ENCODE measurements at places on chromosomes 5 and 9.

DNA sequence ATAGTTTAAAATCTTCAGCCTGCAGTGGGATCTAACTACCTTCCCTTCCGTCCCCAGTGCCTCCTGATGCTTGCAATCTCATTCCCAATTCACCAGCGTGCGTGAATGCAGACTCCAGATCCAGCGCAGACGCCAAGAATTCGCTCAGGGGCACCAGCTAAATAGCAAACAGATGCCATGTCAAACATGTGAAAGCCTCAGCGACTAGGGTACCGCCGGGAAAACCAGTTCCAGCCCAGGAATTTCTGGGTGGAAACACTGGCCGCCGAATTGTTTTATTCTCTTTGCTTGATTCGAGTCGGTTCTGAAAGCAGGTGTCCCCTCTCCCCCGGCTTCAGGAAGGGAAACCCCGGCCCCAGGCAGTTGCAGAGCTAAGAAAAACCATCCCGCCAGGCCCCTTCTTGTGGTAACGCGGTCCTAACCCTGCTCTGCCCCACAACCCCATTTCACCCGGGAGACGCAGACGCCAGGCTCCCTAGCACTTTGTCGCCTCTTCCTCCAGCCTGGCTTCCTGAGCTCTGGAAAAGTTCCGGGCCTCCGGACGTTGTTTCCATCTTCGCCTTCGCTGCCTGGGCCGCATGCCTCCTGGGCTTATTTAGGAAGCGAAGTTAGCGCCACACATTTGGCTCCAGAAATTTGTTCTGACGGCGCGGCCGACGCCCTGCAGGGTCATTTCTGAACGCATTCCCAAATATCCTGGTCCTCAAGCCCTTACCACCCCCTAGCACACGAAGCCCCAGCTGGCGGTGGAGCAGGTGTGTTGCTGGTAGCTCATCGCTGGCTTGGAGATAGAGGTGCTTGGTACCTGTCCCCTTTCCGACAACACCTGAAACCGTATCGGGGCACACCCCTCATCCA lies 665 bp upstream of the LVRN start:
- peak; percentile 59 for DNase-seq

DNA sequence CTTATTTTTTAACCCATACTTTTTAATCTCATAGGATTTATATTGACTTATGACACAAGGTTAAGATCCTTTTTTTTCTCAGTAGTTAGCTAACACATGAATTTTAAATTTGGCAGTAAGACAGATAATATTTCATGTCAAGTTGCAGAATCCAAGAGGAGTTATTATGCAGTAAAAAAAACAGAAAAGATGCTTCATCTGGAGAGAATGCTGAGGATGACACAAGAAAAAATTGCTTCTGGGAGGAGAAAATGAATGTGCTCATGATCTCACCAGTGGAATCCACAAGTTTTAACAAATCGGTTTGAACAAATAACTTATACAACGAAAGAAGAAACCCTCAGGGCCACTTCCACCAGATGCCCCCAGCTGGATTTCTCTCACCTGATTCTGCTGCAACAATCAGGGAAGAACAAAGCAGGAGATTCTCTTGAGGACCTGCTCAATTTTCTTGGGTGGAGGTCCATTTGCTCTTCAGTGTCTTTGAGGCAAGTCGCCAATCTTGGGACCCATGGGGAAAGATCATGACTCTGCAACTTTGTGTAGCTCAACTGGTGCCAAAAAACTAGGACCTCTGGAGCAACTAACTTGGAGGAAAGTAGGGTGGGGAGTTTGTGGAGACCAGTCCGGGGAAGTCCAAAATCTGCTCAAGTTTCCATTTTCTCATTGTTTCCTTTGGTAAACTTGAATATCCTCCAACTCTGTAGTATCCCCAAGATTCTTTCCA lies 50.5 kb upstream of the TNFSF15 start:
- DNase-seq, result no peak

- no peak for DNase-seq
Observed at GRCh38 chr5:77957516-77957915, 181.4 kb upstream of the TBCA start.

DNA sequence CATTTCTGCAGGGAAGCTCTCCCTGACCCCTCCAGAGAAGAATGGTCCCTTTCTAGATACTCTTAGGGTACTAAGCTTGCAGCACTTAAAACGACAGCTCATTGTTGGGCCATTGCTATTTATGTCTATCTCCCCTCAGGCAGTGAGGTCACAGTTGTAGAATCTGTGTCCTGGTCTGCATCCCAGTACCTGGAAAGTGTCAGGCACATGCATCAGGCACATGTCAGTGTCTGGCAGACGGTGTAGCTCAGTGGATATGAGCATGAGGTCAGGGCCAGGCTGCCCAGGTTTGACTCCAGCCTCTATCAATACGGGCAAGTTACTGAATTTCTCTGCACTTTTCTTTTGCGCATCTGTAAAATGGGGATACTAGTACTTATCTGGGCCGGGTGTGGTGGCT lies 22.2 kb upstream of the EEIG1 start:
- no peak for DNase-seq

- DNase-seq, result no peak
Observed at GRCh38 chr9:125649315-125649714, 57.7 kb downstream of the MAPKAP1 start.

GRCh38 chr5:39547553-39548154 lies 122.9 kb upstream of the DAB2 start:
- DNase-seq, result peak; percentile 76

GRCh38 chr9:101311758-101312420 lies 72.9 kb downstream of the BAAT start:
- no peak for DNase-seq

DNA sequence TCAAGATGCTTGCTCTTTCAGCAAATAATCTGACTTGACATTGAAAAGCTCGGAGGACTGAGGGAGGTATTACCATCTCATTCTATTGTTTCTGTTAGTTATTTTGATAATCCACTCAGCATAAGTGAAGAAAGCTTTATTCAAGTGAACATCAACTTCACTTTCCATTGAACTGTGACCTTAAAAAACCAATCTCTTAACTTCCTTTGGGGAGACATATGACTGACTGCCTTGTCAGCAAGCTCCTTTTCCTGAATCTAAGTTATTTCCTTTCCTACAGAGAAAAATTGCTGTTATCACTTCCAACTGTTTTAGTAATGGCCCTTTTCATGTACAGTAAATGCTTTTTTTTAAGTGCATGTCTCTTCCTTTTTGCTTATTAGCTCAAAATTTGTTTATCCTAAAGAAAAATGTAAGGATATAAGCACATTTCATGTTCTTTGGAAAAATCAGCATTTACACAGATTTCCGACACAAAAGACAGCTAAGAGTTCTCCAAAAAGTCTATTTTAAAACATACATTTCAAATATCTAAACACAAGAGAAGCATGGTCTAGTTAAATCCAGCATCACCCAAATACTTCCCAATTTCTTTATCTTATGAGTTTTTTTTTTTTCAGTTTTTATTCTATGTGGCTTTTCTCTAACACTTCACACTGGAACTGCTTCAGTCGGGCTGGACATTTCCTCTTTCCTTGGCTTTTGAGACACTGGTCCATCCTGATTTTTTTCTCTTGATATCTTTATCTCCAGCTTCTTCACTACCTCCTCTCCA lies 117.9 kb upstream of the DAB2 start:
- no peak for DNase-seq

DNA sequence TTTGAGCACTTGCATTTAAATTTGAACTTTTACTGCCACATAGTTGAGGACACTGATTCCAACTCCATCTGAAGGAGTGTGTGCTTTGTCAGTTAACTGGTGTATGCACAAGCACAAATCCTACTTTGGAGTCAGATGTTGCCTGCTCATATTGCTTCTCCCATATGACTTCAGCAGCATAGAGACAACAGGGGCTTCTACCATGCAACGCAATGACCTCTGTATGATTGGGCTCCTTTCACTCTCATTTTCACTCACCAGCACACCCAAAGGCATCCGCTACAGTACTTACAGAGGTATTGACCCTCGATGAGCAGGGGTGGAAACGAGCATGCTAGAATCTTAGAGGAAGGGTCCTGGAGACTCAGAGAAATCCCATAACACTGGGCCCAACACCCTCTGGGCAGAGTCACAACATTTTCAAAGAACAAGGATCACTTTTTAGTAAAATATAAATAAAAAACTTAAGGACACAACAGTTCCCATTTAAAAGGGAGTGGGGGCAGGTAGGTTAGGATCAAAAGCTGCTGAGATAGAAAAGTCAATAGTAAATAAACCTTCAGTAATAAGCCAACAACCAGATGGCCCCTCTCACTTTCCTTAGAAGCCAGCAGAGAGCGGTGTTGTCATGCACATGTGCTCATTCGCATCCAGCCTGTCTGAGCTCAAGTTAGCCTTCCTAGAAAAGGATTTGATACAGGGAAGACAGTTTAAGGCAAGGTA lies 203.8 kb downstream of the SNCAIP start:
- DNase-seq, result peak; percentile 57

- no peak for DNase-seq
Observed at GRCh38 chr9:112493393-112494137, 6.9 kb downstream of the KIAA1958 start.

DNA sequence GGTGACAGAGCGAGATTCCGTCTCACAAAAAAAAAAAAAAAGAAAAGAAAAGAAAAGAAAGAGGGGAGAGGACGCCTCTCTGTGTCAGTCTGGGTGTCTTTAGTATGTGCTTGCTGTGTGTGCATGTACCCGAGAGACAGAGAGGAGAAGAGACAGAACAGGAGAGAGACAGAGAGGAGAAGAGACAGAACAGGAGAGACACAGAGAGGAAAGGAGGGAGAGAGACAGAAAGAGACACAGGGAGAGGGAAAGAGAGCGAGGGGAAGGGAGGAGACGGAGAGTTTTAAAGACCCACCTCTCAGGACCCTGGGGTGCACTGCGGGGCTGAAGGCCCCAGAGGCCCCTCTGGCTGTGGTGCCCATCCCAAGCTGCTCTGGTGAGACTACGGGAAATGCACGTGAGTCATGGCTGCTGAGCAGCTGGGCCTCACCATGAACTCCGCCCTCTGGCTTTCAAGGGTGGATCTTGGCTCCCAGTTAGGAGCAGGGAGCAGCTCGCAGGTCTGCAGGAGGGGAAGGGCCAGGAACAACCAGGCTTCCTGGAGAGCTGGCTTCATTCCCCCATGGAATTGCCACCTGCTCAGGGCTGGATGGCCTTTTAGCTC lies 7.9 kb downstream of the SLC6A3 start:
- peak; percentile 28 for DNase-seq

- no peak for DNase-seq
Observed at GRCh38 chr9:115988701-115989100, 164.9 kb upstream of the PAPPA start.

DNA sequence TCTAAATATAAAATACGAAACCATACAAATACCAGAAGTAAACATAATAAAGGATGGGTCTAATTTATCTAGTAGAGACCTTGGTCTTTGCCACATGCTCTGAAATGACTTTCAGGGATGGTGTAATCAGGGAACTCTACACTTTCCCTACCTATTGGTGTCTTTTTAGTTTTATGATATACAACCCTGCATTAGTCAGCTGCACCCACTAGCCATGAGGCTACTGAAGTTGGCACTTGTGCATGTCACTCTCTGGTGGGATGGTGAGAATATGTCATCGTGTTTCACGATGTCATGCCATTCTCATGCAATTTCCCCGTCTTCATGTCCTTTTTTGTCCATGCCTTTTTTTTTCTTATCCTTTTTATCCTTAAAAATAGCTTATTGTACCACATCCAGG lies 234.9 kb upstream of the ACTBL2 start:
- DNase-seq, result no peak

DNA sequence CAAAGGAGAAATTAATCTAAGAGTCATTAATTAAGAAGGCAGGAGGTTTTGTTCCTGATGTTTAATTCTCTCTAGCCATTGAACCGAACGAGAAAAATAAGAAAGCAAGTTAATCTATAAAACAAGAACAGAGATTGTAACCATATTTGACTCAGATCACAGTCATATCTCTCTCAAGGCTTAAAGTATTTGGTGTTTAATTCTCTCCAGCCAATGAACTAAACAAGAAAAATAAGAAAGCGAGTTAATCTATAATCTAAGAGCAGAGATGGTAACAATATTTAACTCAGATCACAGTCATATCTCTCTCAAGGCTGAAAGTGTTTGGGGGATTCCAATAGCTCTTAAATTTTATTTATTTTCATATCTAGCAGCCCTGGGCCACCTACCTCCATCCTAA lies 74.4 kb upstream of the SHISAL2B start:
- DNase-seq, result no peak

DNA sequence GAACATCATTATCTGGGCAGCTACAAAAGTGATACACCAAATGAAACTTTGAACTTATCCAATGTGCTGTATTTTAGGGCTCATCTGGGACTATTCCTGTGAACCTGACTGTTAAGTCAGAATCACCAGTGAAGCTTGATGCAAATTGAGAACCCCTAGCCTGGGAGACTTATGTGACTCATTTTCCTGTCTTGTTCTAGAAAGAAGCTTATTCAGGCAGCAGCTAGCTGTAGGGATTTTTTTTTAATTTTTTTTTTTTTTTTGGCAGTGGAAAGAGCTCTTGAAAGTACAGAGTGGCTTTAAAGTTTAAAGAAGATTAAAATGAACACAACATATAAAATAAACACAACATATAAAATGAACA lies 81.1 kb upstream of the TNFAIP8 start:
- no peak for DNase-seq

GRCh38 chr9:2126331-2126803 lies 111.2 kb downstream of the SMARCA2 start:
- peak; percentile 61 for DNase-seq

DNA sequence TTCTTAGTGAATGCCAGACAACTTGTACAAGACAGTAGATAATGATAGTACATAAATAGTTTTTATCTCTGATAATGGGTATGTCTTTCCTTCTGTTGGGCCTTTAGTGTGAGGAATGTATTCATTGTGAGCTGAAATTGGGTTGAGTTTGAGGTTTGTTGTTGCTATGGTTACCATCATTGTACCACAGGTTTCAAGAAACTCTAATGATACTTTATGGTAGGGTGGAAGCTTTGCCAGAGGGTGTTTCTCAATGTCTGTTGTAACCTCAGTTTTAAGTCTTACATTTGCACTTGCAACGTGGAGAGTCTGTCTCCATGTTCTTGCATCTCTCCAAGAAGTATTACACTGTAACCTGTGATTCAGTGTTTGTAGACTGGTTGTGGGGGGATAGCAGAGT lies 1550.1 kb downstream of the MAT2B start:
- no peak for DNase-seq

DNA sequence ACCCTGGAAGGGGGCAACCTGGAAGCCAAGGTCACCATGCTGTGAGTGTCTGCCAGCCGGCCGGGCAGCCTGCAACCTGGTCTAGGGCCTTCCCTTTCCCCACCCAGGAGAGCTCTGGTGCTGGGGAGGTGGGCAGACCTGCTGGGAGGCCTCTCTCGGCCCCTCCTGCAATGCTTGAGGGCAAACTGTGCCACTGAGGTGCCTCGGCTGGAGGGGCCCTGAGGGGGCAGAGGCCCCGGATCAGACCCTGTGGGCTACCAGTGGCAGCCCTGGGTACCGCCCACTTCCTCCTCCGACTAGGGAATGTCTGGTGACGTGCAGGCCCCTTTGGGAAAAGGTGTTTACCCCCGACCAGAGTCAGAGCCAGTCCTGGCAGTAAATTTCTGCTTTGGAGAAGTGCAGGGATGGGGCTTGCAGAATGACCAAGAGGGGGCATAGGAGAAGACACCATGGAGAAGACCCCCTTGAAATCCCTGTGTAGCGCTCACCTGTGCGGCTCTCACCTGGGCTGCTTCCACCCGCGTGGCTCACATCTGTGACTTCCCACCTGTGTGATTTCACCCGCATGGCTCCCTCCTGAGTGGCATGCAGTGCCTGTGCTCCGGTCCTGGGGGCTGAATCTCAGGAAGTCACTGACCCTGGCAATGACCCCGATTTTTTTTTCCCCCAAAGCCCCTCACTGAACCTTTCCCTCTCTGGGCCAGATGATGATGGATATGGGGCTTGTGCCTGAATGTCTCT lies 1.1 kb downstream of the LCN1 start:
- peak; percentile 27 for DNase-seq

GRCh38 chr5:110201791-110202190 lies 512.1 kb downstream of the MAN2A1 start:
- DNase-seq, result no peak

Measured in right forelimb (tissue), 1 donor.